Bladder microvascular endothelial cell (primary cell): ENCODE measurements at places on chromosomes 1 and 21. TPM values are rescaled to one million over a fixed set of nuclear protein-coding genes. Genes with fewer than 3 reads are reported as not detected.

The GREM2 gene
- total RNA-seq, result not detected in 2 replicates

The CFAP74 gene
- not detected in 2 replicates for total RNA-seq

The GNAT2 gene
- 0.31 and 0.49 TPM in 2 replicates for total RNA-seq

The TCP10L gene
- total RNA-seq, result 0.32 and 0.57 TPM in 2 replicates

The PRRX1 gene
- 0.31 and 0.49 TPM in 2 replicates for total RNA-seq

The GOLT1A gene
- not detected in 2 replicates for total RNA-seq

The TRIM46 gene
- 1.6 and 4.5 TPM in 2 replicates for total RNA-seq
